ENCODE measurements at places on chromosomes 3 and 15.

- no peak for DNase-seq
Measured at GRCh38 chr3:188006726-188007393, 147.1 kb upstream of the LPP start.

- DNase-seq, result no peak
Measured at GRCh38 chr15:41284427-41285177, 47.8 kb downstream of the OIP5 start.

- DNase-seq, result no peak
Measured at GRCh38 chr3:77816366-77816765, 776.5 kb downstream of the ROBO2 start.

- DNase-seq, result peak; percentile 66
Measured at GRCh38 chr3:171967137-171967783, 72.1 kb upstream of the FNDC3B start.

GRCh38 chr15:55991802-55992768, 1.3 kb downstream of the NEDD4 start:
- DNase-seq, result no peak

GRCh38 chr15:70761931-70762468, 1.4 kb downstream of the UACA start:
- DNase-seq, result no peak

DNA sequence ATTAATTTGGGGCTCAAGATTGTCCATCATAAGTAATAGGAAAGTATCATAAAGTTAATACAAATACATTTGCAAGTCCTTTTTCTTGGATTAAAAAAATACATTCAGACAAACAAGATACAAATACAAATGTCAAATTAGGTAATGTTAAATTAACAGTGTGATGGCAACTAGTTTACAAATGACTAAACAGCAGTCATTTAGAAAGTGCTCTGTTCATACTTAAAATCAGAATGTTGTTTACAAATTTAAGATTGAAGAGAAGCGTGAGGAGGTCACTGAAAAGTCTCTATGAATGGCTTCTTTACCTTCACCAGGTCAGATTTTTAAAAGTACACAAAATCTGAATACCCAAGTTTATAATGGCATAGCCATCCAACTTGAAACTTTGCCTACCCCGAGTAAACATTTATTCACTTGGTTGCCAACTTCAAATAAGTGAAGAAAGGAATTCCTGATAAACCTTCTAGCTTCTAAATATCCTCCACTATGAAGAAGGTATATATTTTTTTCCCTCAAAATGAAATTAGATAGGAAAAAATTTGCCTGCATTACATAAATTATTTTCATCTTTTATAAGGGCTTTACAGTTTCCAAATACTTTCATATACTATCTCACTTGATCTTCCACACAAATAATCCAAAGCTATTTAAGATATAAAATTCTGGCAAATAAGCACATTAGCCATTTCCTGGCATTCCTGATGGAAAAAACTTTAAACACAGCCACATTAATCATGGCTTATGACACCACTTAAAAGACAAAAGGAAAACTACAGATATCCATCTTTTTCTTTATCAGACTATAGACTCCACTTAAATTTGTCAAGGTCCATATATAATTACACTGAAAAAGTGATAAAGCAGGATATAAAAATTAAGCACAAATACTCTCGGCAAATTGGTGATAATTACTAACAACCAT, 11.5 kb upstream of the NEK10 start:
- DNase-seq, result no peak

GRCh38 chr15:78654272-78654671, 13.3 kb upstream of the CHRNB4 start:
- no peak for DNase-seq

GRCh38 chr15:71526060-71526820, 284.1 kb upstream of the NR2E3 start:
- no peak for DNase-seq

DNA sequence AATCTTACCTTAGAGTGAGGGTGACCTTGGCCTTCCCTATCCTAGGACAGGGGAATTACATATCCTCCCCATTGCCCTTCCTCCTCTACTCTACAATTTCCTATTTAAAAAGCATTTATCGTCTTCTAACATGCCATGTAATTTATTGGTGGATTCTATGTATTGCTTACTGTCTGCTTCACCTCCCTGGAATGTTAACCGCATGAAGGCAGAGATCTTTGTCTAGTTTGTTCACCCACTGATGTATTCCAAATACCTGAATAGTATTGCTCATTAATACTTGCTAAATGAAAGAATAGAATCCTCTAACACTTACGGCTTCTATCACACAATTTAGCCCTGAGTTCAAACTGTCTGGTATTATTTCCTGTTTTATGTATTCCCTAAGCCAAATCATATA, 68.6 kb downstream of the PPARG start:
- no peak for DNase-seq

DNA sequence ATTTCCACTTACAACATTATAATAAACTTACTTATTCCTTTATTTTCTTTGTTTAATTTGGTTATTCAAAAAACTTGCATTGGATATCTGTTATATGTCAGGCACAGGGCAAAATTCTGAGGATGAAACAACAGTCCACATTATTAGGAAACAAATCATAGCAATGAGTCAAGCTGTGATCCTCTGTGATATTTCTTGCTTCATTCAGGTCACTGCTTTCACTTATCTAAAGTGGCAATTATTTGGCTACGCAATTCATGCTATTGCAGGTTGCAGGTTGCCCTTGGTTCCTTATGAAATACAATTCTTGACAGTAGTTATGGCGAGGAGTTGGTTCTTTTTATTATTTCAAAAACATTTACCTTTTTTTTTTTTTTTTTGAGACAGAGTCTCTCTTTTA, 66.4 kb upstream of the CNTN6 start:
- DNase-seq, result no peak

GRCh38 chr3:187208159-187208558, 10.9 kb downstream of the RTP1 start:
- DNase-seq, result peak; percentile 22

GRCh38 chr3:8702560-8702959, 31.0 kb upstream of the CAV3 start:
- DNase-seq, result no peak

- DNase-seq, result no peak
Measured at GRCh38 chr3:60421749-60422446, 829.4 kb downstream of the FHIT start.

- no peak for DNase-seq
Measured at GRCh38 chr3:19190126-19190525, 41.8 kb downstream of the KCNH8 start.

DNA sequence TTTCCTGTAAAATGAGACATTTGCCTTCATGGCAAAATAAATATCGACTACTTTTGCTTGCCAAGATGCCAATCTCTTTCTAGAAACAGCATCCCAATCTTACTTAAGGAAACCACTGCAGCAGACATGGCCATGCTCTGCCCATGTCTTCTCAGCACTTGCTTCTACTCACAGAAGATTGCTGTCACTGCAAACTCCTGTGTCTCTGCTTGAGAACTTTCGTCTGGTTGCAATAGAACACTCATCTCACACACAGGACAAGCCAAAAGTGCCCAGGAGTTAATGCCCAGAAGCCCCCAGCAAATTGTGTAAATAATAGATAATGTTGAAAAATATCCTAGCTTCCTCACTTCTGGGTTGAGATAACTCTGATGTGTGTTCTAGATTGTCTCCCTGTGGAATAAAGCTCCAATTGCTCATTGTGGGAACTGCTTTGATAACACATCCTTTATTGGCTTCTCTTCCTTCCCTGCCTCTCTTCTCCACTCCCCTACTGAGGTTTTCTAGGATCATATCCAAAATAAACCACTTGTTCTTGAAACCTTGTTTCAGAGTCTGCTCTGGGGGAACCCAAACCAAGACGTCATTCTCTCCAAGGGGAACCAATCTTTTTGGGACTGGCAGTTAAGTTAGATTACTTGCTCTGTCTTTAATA, 156.3 kb upstream of the STRIT1 start:
- DNase-seq, result no peak

DNA sequence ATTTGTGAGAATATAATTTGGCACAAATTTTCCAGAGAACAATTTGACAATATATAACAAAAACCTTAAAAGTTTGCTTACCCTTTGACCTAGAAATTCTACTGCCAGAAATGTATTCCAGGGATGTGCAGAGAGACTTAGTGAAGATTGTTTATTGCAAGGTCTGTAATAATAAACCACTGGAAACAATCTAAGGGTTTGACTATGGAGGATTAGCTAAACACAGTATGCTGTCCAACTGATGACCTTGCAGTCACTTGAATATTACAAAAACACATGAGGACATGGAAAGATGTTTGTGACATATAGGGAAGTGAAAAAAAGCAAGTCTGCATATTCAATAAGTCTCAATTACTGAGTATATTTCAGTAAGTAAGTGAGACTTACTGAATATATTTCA, 48.1 kb upstream of the CDV3 start:
- no peak for DNase-seq

DNA sequence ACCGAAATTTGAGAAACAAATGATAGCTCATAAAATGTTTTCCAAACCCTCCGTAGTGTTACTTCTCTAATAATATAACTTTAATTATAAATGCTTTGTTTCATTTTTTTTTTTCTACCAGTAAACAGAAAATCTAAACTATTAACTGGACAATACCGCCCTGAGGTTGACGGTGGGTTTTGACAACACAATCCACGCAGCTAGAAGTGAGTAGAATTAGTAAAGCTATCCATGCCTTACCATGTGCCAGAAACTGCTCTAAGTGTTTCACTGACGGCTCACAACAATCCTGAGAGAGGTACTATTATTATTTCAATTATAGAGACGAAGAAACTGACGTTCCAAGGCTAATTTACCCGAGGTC, 410 bp downstream of the NDUFAF1 start:
- peak; percentile 16 for DNase-seq

- no peak for DNase-seq
Measured at GRCh38 chr3:71784914-71785531, at the start of gene PROK2. Gene PROK2, minus strand, starts transcription at chr3:71785148. Its CDS starts 96 bp downstream, at chr3:71785052.

GRCh38 chr15:61076598-61077170, 152.4 kb downstream of the RORA start:
- no peak for DNase-seq
